Fibroblast of villous mesenchyme (primary cell): ENCODE measurements at places on chromosomes 3 and 15.

- DNase-seq, result no peak
Measured at GRCh38 chr15:65092911-65093792, 16.6 kb downstream of the KBTBD13 start.

DNA sequence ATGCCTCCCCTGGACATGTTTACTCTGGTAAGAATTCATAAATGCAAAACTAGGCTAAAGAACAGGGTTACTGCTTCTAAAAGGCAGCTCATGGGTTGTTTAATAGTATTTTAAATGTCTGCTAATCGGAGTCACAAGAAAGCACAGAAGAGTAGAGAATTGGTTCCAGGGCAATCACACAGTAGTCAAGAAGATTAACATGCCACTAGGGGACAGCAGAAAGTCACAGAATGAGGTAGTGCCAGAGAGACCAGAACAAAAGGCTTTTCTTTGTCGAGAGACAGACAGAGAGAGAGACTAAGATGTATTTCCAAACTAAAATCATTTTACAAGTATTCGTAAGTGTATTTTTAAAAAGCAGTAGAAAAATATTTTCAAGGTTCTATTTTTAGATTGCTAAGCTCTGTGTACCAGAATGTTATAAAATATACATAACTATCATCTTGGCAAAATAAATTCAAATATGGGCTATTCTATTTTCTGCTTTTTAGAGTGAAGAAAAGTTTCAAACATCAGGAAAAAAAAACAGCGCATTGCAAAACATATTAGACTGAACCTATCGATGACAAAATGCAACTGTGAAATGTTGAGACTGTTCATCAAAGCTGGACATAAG lies 78.3 kb upstream of the CDIN1 start:
- DNase-seq, result peak; percentile 66

DNA sequence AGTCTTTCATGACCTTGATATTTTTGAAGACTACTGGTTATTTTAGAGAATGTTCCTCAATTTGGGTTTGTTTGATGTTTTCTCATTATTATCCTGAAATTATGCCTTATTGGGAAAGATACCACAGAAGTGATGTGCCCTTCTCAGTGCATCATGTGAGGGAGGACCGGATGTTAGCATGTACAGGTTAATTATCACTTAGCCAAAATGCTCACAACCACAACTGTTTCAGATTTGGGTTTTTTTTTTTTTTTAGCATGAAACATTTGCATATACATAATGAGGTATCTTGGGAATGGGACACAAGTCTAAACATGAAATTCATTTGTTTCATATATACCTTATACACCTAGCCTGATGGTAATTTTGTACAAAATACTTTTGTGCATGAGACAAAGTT lies 59.8 kb downstream of the PIK3R4 start:
- DNase-seq, result no peak

DNA sequence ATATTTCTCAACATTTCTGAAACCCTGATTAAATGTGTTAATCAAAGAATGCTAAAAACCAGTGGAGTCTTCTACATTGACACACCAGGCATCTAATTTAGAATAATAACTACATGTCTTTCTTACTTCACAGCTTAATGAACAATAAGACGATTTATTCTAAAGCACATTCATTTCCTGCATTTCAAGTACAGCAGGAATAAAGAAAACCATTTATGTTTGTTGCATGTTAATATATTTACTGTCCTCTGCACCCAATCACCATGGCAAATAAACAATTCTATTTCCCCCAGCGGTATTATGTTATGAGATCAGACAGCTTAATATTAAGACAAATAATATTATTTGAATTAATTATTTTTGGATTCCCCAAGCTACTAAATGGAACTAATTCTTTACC lies 1336.3 kb upstream of the CADM2 start:
- no peak for DNase-seq

GRCh38 chr3:141267629-141268028 lies 36.0 kb downstream of the PXYLP1 start:
- no peak for DNase-seq

GRCh38 chr3:112779558-112780480 lies 66.8 kb downstream of the CD200R1L start:
- no peak for DNase-seq

GRCh38 chr3:168847291-168847883 lies 751.7 kb upstream of the GOLIM4 start:
- DNase-seq, result peak; percentile 40

DNA sequence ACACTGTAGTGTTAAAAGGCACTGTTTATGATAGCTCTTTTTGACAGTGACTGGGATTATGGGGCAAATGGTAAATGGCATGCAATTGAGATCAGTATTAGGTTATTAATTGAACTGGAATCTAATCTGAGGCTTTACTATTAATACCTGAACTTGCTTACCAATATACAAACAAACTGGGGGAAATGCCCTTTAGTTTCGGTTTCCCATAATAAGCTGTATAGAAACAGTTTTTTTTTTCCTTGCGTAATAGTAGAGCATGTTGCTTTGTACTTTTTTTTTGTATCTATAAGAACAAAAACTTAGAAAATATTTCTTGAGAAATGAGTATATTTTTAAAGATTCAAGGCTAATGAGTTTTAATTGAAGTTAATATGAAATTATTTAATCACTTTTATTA lies 95.0 kb downstream of the FNDC3B start:
- peak; percentile 62 for DNase-seq

- DNase-seq, result peak; percentile 69
Measured at GRCh38 chr3:99966662-99967416, 147.5 kb downstream of the FILIP1L start.
